Common myeloid progenitor, CD34-positive (primary cell): ENCODE measurements at places on chromosomes 1 and 21.
A peak's percentile ranks its signal among the peaks of the same experiment; 100 is the strongest.

GRCh38 chr1:233090746-233091494, 140.5 kb downstream of the NTPCR start:
- DNase-seq, result no peak

GRCh38 chr1:35726450-35727433, 8.1 kb upstream of the C1orf216 start:
- peak; percentile 71 for DNase-seq

DNA sequence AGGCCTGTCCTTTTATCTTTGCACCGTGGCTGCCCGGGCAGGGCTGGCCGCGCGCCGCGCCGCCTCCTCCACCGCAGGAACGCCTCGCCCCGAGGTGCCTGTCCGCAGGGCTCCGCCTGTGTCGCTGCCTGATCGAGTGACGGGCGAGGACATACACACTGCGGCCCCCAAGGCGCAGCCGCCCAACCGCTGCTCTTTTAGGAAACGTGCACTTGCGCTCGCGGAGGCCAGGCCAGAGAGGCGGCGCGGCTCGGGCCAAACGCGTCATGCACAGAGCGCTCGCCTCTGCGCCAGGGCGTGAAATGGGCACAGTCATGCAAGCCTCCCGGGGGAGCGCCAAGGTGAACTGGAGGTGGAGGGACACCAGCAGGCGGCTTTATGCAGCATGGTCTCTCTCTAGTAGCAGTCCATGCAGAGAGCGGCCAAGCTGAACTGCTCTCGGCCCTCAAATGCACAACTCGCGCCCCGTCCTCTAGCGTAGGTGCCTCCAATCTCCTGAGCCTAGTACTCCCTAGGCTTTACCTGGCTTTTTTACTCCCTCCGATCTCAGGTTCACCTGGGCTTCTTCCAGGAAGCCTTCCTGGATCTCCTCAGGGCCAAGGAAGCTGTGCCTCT, 12.9 kb downstream of the TRABD2B start:
- DNase-seq, result no peak

- DNase-seq, result no peak
Measured at GRCh38 chr21:42150474-42151085, 68.4 kb upstream of the ABCG1 start.

DNA sequence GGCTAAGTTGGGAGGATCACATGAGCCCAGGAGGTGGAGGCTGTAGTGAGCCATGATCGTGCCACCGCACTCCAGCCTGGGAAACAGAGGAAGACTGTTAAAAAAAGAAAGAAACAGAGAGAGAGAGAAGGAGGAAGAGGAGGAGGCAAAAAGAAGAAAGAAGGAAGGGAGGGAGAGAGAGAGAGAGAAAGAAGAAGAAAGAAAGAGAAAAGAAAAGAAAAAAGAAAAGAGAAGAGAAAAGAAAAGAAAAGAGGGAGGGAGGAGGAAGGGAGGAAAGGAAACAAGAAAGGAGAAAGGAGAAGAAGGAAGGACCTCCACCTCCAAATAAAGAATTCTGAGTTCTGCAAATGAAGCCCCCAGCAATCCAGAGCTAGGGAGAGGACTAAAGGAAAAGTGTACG, 82.0 kb downstream of the STUM start:
- no peak for DNase-seq

- peak; percentile 75 for DNase-seq
Measured at GRCh38 chr1:24150234-24151174, 7.6 kb upstream of the IL22RA1 start.

DNA sequence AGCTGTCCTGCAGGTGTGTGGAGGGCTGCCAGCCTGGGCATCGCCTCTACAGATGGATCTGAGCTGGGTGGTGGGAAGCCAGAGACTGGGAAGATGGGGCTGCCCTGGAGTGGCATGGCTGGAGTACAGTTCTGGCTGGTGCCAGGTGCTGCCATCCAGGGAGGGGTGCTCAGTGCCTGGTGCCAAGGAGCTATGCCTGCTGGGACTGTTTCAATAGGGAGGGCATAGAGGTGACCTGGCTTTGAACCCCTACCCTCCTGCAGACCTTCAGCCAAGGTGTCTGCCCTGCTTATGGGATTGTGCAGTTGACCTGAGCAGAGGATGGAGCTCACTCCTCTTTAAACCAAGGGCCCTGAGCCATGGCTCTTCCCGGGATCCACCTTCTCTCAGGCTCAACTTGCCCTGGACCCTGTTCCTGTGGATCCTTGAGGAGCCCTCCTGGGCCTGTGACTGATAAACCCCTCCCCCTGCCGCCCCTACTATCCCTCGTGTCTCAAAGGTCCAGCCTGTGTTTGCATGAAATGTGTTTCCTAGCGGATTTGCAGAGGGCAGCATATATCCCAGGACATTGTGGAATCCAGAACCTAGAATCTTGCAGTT, 48.7 kb downstream of the PTPRU start:
- DNase-seq, result no peak

GRCh38 chr1:166017395-166017794, 149.4 kb downstream of the FAM78B start:
- no peak for DNase-seq

DNA sequence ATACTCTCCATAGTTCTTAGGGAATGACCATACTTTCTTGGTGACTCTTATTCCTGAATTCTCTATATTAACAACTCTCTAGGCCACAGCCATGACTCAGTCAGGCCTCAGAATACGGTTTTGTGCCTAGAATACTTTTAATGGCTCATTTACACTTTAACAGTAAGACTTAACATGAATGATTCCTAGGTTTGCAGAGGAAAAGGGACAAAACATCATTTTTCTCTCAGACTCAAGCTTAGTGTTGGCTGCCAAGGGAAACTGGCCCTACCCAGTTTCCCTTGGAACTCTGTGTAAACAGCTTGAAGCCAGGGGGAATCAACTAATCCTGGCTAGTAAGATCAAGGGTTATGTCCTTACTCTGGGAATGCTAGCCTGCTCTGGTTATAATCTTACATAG, 164.9 kb upstream of the PKN2 start:
- no peak for DNase-seq

GRCh38 chr1:19620786-19621185, 23.3 kb upstream of the NBL1 start:
- no peak for DNase-seq

DNA sequence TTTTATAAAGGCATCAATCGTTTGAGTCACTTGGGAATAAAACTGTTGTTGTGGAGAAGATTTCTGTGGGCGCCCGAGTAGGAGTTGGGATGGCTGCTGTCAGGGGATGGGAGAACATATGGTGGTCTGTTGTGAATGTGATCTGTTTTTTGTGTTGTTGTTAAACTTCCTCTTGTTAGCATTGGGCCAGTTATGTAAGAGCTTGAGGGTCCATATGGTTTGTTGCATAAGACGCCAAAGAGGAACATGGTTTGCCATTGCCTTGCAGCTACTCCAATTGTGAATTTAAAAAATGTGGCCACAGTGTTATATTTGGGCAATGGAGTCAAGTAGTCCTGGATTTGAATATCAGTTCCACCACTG, 136.1 kb upstream of the JUN start:
- peak; percentile 57 for DNase-seq

GRCh38 chr1:57711326-57711725, 287.5 kb upstream of the DAB1 start:
- DNase-seq, result no peak
